Cerebellar cortex (tissue), 1 donor: ENCODE measurements at places on chromosomes 4 and X.

GRCh38 chr4:146638786-146639505 is at the start of gene POU4F2:
POU4F2 (plus strand) TSS chr4:146638893; CDS start chr4:146639141, 248 bp downstream.
- no peak for DNase-seq

DNA sequence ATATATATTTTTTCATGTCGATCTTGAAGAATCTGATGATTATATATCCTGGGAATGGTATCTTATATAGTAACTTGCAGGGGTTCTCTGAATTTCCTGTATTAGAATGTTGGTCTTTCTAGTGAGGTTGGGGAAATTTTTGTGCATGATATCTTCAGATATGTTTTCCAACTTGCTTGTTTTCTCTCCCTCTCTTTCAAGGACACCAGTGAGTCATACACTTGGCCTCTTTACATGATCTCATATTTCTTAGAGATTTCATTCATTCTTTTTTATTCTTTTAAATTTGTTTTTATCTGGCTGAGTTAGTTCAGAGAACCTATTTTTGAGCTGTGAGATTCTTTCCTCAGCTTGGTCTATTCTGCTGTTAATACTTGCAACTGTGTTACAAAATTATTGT is 27.2 kb upstream of the C4orf17 start:
- DNase-seq: no peak

DNA sequence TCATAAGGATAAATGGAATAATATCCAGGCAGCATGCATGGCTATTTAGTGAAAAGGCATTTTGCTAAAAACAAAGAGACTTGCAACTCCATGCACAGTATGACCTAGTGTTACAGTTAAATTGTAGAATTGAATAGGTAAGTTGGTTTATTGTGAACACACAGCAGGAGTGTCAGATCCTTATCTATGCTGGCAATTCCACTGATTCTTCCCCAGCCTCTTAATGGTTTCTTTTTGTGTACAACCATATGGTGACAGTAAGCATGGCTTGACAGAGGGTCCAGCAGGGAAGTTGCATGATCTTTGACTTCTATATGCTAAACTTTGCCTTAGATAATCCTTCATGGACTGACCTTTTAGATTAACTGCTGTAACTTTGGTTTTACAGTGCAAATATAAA is 936.6 kb upstream of the EPHA5 start:
- no peak for DNase-seq

DNA sequence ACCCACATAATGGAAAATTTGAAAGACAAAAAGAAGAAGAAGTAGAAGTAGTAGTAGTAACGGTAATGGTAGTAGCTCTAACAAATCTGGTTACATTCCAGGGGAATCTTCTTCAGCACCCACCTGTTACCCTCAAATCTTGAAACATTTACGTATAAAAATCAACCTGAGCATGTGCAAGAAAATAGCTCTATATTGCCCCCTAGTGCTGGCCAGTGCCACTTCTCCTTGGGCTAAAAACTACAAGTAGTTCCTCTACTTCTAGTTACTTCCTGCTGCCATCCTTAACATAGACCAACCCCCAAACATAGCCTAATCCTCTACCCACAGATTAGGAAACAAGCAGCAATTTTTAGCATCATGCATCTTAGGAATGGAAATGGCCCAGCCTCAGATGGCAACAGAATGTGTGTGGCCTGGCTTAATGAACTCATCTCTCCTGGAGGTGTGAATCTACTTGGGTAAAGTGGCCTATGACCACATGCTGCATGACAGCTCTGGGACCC is 3.1 kb downstream of the PDGFC start:
- DNase-seq: peak; percentile 55

DNA sequence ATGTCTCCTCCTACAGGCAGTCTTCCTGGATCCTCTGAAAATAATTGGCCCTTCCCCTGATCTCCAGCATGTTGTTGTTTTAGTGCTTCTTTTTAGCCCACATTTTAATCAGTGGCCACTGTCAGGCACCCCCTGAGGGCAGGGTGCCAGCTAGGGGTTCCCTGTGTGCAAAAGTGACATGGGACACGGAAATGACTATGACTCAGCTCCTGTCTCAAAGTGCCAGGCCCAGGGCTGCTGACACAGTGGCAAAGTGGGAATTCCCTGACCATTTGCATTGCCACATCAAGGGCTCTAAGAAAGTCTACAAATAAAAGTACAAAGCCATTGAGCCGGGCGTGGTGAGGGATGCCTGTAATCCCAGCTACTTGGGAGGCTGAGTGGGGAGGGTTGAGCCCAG is 24.8 kb downstream of the HMX1 start:
- no peak for DNase-seq

- DNase-seq: no peak
These were observed 34.7 kb downstream of the CDX4 start for GRCh38 chrX:73481521-73481920.

GRCh38 chr4:26319949-26320537 is 771 bp upstream of the RBPJ start:
- DNase-seq: no peak

GRCh38 chr4:129545599-129546278 is 449.8 kb downstream of the C4orf33 start:
- DNase-seq: peak; percentile 8

GRCh38 chr4:46123913-46124755 is at the start of gene GABRG1:
GABRG1 (minus strand) TSS chr4:46124054; CDS start chr4:46123913, 141 bp downstream.
- peak; percentile 13 for DNase-seq

- no peak for DNase-seq
These were observed 1495.4 kb downstream of the RPA4 start for GRCh38 chrX:98379134-98379533.

GRCh38 chrX:69067841-69068240 is 97.4 kb downstream of the PJA1 start:
- no peak for DNase-seq

DNA sequence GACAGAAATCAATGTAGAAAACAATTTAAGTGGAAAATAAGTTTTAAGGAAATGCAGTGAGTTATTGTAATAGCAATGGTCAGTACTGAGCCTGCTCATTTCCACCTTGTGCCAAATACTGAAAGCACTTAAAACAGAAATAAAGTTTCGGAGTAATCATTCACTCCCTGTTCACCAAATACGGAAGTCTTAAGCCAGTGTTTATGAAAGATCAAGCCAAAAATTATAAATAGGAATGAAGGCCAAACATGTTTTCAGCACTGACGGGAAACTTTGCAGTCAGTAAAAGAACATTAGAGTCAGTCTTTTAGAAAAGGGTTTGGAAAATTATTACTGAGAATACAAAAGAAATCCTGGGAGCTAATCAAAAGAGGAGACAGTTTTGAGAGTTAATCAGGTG is 178.6 kb downstream of the DMD start:
- DNase-seq: no peak

DNA sequence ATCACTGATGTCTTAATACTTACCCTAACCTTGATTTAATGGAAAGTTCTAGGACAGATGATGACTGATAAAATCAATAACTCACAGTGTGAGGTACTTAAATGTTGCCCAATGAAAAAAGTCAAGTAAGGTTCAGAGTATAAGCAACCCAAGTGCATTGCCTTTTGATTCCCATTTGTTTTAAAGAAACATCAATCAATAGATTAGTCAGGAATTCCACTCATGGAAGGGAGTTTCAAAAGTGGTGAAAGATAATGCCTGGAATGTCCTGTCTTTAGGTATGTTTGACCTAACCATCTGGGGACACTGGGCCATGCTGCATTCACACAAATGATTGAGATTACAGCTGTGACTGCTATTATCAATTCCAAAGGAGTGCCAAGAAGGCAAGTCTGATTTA is 259.7 kb downstream of the PPARGC1A start:
- DNase-seq: no peak

GRCh38 chr4:54373718-54374210 is 144.7 kb downstream of the PDGFRA start:
- no peak for DNase-seq

- no peak for DNase-seq
These were observed 49.9 kb downstream of the TBC1D9 start for GRCh38 chr4:140706276-140706625.

- no peak for DNase-seq
These were observed 11.9 kb upstream of the HS3ST1 start for GRCh38 chr4:11440481-11441193.

- DNase-seq: no peak
These were observed 420.3 kb downstream of the FAT4 start for GRCh38 chr4:125735102-125735501.

GRCh38 chrX:13219991-13220764 is 99.7 kb downstream of the ATXN3L start:
- no peak for DNase-seq

- no peak for DNase-seq
These were observed 89.7 kb upstream of the KDR start for GRCh38 chr4:55215087-55215486.

- DNase-seq: no peak
These were observed 705 bp downstream of the RPS6KA3 start for GRCh38 chrX:20265726-20266681.

GRCh38 chr4:7435471-7436061 is 836 bp upstream of the PSAPL1 start:
- no peak for DNase-seq

GRCh38 chr4:68021185-68021584 is 57.9 kb upstream of the TMPRSS11A start:
- no peak for DNase-seq

- no peak for DNase-seq
These were observed 67.0 kb upstream of the FAM9A start for GRCh38 chrX:8868070-8868773.

DNA sequence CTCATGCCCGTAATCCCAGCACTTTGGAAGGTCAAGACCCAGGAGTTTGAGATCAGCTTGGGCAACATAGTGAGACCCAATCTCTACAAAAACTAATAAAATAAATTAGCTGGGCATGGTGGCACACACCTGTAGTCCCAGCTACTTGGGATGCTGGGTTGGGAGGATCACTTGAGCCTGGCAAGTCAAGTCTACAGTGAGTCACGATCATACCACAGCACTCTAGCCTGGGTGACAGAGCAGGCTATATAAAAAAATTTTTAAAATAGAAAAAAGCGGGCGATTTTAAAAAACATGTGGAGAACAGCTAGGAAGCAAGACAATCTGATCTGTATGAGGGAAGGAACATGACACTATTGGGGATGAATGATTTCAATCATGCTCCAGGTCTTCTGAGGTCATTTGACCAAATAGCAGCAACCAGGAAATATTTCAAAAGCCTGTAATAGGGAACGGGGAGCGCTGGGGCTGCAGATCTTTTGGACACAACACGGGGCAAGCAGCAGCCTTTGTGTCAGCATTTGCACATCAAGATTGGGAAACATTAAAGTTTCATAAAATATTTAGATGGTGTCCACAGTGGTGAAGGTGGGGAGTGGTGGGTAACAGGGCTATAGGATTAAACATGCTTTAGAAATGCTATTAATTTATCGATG is 48.3 kb upstream of the GUCY1A1 start:
- no peak for DNase-seq

DNA sequence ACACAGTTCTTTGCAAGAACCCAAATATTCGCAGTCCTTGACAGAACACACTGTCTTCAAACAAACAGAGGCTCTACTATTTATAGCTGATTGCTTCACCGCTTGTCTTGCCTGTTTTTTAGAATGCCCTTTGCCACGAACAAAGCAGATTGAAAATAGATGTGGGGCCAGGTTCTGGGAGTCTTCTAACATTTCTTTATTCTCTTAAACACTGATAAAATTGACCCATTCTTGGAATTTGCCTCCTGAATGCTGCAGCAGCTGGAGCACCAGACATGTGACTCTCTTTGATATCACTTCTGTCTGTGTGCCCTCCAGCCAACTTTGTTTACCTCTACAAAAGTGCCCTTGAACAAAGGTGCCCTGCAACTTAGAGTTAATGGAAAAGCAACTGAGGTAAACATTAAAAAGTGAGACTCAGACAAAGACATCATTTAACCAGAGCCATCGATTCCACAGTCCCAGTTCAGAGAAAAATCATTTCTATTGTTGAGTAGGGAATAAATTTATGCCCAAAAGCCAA is 64.2 kb upstream of the SPP1 start:
- DNase-seq: no peak

- peak; percentile 8 for DNase-seq
These were observed 32.9 kb downstream of the CCSER1 start for GRCh38 chr4:90160044-90160443.

DNA sequence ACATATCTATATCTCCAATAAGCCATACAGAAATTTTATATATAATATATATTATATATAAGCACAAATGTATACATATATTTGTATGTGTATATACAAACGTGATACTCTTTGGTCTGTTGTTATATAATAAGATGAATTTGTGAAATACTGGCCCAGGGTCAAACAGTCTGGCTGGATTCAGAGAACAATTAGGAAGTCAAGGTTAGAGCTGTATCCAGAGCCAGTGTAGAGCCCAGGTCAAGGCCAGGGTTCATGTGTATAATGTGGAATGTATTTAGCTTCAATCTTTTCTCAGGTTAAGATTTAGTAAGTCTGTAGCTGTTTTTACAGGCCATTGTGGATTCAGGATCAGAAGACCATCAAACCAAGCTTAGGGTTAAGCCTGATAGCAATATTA is 3.8 kb upstream of the ENOX2 start:
- no peak for DNase-seq
